ENCODE measurements at places on chromosomes 7 and 10. TPM values are rescaled to one million over a fixed set of nuclear protein-coding genes. Genes with fewer than 3 reads are reported as not detected.
A peak's percentile ranks its signal among the peaks of the same experiment; 100 is the strongest.

- H3K4me1 ChIP-seq = peaks cover 14% of the 10 kb centered on the region
- no peaks in the 10 kb centered on the region for H3K27me3 ChIP-seq
- DNase-seq = no peak
- no peak overlapping the region for H3K4me3 ChIP-seq
Measured at GRCh38 chr7:41052201-41052600, 650.7 kb downstream of the INHBA start.

Gene ZNF853
- total RNA-seq = 15.7 TPM

- H3K36me3 ChIP-seq = peaks cover 18% of the 10 kb centered on the region
- H3K27me3 ChIP-seq = no peaks in the 10 kb centered on the region
- H3K4me3 ChIP-seq = no peak overlapping the region
- DNase-seq = no peak
- H3K27ac ChIP-seq = no peak overlapping the region
- no peaks in the 10 kb centered on the region for H3K4me1 ChIP-seq
Measured at GRCh38 chr10:49071160-49071761, 44.1 kb downstream of the VSTM4 start.

DNA sequence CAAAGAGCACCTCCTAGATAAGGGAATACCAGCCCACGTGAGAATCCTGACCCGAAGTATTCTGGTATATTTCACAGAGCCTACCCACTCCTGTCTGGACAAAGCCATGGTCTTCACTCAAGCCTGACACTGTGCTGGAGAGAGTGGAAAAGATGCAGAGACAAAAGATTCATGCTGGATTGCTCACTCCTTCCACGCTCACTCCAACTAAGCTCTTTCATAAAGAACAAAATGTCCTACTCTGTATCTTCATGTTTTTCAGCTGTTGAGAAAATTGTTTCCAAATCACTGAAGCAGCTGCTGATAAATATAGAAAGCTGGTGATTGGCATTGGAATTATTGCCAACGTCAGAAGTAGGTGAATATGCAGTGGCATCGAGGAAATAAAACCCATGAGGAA is 106.0 kb downstream of the ABLIM1 start:
- H3K4me3 ChIP-seq = no peak overlapping the region
- peak overlapping the region; percentile 86 for H3K27ac ChIP-seq
- no peaks in the 10 kb centered on the region for H3K27me3 ChIP-seq
- DNase-seq = no peak
- no peaks in the 10 kb centered on the region for H3K36me3 ChIP-seq

Gene CPA5
- not detected for total RNA-seq

Data from heart left ventricle (tissue), 16 donors.